Neural crest cell (in vitro differentiated cells): ENCODE measurements at places on chromosomes 3 and 15.

- no peak for DNase-seq
These were observed 43.8 kb downstream of the TKT start for GRCh38 chr3:53211706-53212702.

DNA sequence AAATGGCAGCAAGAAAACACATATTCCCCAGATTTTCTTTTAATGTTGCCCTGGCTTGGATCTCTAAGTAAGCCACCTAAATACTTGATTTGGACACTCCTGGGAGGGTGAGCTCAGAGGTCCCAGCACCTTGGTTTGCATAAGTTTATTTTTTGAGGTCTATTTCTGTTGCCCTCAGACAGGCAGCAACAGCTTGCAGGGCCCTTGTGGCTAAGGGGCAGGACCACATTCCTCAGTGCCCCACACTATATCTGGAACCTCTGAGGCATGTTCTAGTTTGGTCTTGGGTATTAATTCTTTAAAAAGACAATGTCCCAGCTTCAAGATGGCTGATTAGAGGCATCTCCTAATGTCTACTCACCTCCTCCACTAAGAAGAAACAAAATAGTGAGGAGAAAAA lies 57.5 kb downstream of the IGSF11 start:
- no peak for DNase-seq

DNA sequence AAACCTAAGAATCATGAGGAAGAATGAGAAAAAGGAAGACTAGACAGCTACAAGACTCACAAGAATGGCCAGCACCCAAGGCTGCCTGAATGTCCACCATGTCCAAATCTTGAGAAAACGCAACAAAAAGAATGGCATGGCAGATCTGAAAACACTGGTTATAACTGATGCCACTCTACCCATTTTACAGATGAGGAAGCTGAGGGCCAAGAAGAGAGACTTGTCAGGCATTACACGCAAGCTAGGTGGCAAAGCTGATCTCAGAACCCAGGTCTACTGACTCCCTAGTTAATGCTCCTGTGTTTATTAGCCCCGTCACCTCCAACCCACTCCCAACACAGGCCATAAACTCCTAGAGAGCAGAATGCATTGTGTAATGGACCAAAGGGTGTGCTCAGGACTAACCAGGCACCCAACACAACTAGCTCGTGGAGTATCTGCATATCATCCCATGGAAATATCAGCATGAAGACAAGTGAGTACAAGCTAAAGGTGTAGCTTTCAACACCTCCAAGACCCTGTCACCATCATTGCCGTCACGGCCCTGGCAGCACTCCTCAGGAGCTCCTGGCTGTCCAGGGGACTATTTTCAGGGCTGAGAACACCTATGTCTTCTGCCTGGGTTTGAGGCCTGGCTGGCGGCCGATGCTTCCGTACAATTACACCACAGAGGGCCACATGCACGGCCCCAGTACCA lies 111.7 kb downstream of the XXYLT1 start:
- no peak for DNase-seq

- DNase-seq, result no peak
These were observed 76.1 kb downstream of the CHRD start for GRCh38 chr3:184455991-184456390.

DNA sequence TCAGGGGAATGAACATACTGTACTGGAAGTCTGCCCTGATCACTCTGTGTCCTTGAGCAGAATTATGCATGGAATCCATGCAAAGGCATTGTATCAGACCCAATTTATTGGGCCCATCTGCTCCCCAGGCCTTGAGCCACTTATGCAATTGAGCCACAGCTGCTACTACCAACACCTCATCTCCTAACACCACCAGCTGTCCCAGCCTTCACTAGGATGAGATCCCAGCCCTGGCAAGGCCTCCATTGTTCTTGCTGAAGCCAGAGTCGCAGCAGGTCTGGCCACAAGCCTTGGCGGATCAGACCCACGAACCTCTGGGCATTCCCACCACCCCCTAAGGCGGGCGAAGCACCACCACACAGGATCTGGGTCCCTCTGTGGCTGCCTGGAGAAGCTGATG lies 9.2 kb upstream of the NME9 start:
- no peak for DNase-seq

DNA sequence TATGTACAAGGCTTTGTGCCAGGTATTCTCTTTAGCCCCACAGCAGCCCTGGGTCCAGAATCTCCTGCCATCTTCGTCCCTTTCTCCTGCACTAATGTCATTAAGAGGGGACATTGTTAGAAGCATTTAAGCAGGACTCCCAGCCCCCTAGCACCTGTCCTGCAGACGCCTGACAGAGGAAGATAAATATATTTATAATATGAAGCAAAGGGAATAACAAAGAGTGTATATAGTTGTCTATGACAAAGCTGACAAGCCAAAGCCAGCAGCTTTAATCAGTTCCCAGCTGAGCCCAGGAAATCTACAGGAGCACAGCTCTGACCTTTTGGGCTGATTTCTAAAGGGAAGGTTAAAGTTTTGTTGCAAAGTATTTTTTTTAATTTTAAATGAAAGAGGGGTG lies 96.0 kb downstream of the MEGF11 start:
- no peak for DNase-seq

DNA sequence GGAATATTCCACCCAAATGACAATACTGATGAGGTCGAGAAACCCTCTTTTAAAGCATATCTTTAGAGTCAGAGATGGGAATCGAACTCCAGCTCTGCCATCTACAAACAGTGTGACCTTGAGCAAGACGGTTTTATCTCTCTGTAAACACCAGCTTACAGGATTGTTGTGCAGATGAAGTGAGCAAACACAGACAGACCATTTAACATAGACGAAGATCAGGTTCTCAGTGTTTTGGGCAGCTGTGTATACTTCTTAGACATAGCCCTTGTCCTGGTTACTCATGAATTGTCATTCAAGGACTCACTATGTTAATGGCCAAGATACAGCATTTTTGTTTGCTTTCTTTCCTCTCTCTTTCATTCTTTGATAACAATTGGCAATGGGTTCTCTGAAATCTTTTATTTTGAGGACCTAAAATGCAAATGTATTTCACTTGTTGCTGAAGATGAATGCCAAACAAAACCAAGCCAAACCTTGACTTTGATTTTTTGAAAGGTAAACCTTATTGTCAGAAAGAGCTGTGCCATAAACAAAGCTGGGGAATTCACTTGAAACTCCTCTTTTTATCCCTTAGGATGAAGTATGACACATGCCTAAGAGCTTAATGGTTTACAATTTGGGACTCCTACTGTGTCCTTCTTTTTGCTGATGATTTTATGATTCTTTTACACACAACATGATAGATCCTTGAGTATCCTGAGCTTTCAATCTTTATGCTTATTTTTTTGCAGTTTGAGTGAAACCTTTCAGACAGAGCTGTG lies 250.0 kb upstream of the PDZRN3 start:
- no peak for DNase-seq

DNA sequence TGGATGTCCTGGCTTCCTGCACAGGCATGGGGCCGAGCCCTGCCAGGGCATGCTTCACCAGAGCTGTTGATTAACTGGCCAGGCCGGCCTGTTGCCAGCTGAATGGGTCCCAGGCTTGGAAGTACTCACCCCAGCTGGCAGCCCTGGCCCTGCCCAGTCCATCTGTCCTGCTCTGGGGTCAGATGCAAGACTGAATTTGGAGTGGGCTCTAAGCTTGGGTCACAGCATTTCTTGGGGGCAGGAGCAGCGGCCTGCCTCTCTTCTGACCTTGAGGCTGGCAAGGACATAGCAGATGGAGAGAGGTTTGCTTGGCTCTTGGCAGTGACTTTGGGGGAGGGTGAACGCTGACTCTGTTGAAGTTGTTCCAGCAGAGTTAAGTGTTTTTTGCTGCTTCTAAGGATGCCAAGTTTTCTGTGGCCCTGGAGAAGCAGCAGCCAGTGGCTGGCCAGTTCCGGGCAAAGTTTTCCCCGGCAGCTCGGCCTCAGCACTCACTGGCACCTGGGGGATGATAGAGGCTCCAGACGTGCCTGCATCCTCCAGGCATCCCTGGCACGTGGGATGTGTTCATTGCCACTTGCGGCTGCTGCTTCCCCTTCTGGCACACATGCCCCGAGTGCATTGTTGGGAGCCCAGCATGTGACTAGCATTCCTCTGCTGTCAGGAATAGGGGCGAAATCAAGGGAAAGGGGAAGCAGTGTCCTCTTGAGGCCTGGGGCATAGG lies 22.9 kb downstream of the PDIA5 start:
- no peak for DNase-seq

DNA sequence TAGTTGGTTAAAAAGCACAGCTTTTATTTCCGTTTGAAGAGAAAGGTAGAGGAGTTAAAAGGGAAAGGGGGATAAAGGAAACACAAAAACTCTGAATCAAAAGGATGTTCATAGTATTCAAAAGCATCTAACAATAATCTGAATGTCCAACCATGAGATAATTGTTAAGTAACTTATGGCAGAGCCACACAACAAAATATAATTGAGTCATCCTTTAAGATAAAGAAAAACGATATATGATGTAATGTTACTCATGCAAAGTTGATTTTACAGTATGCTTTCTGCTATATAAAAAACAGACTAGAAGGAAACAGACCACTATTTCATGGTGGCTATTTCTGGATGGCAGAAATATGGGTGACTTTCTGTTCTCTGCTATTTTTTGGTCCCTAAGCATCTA lies 3.9 kb downstream of the XPC start:
- DNase-seq, result no peak

- no peak for DNase-seq
These were observed 18.5 kb downstream of the GRAMD2A start for GRCh38 chr15:72178976-72179585.

- DNase-seq, result no peak
These were observed 17.9 kb upstream of the SQOR start for GRCh38 chr15:45616901-45617323.

GRCh38 chr3:133514418-133514817 lies 59.1 kb upstream of the CDV3 start:
- DNase-seq, result no peak

GRCh38 chr3:38611866-38612265 lies 37.6 kb downstream of the SCN5A start:
- DNase-seq, result no peak

DNA sequence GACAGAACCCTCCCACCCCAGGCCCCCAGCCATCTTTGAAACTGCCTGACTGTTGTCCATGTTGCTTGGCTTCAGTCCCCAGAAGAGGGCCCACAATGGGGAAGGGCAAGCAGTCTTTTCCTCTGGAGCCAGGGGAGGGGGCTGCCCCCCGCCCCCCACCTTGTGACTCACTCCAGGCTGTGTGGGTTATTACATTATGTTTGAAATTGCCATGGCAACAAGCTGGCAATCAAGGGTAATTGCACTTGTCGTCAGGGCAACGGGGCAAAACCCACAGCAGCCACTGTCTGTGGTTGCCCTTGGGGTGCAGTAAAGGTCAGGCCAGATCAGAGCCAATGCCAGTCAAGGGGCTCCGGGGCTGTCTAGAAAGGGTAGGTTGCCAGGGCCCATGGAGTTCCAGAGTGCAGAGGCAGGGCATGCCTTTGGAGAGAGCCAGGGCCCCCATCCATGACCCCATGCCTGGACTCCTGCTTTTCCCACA lies 3.1 kb upstream of the CAMKV start:
- no peak for DNase-seq

DNA sequence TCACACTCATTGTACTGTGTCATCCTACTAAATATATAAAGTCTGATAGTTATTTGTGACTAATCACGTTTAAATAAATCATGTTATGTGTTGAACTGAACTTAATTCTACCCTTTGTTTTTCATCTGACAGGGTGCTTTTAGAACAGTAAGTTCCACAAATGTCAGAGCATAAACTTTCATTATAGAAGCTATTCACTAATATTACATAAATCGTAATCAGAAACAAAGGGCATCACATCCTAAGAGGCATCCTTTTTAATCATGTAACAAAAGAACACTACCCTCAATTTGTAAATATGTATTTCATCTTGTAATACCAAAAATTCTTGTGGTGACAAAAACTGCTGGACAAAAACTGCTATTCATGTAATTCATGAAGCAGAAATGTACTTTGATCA lies 50.8 kb downstream of the KCNH8 start:
- DNase-seq, result no peak

GRCh38 chr3:15602146-15602536 lies 596 bp downstream of the BTD start:
- no peak for DNase-seq

DNA sequence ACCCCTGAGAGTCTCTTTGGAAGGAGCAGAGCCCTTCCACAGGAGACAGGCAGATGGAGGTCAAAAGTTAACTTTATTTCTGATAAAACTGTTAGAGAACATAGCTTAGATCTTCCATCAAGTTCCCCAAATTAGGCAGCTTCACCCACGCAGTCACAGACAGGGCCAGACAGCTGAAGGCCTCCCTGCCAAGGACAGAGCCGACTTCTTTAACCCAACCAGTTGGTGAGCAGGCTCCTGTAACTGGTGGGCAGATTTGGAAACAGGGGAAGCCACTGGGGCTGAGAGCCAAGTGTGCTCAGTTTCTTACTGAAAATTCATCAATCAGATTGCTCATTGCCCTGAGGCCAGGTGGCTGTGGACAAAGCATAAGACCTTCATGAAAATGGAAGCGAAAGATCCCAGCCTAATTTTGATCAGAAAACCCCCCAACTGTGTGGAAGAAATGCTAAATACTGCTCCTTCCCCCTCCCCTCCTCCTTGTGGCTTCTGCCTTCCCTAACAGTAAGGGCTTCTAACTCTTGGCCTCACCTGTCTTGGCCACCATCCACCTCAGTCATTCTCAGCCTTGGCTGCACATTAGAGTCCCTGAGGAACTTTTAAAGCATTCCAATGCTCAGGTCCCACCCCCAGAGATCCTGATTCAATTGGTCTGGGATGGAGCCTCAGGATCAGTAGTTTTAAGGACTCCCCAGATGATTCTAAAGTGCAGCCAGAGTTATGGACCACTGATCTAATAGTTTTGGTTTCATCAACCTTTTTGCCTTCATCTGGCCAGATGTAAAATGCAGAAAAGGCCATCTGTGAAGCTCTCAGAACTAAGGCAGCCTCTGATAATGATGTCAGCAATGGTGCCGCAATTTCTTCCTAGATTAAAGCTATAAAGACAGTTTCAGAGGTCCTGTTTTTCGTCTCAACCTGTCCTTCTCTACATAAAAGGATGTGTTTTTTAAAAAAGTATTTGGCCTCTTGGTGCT lies 11.5 kb downstream of the CLRN1 start:
- no peak for DNase-seq

- DNase-seq, result no peak
These were observed 65.6 kb downstream of the CCNL1 start for GRCh38 chr3:157094301-157094700.

GRCh38 chr15:34994925-34995324 lies 6.8 kb upstream of the ZNF770 start:
- DNase-seq, result no peak

- no peak for DNase-seq
These were observed 186.0 kb upstream of the LPP start for GRCh38 chr3:187967993-187968392.

- DNase-seq, result no peak
These were observed 21.3 kb upstream of the SEC62 start for GRCh38 chr3:169945313-169945712.

DNA sequence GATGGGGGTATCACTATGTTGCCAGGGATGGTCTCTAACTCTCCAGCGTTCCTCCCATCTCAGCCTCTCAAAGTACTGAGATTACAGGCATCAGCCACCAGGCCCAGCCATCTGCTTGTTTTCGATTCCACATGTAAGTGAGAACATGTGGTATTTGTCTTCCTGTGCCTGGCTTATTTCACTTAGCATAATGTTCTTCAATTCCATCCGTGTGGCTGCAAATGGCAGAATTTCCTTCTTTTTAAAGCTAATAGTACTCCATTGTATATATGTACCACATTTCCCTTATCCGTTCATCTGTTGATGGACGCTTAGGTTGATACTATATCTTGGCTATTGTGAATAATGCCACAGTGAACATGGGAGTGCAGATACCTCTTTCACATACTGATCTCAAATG lies 70.6 kb downstream of the ASB7 start:
- no peak for DNase-seq
